Peyer's patch (tissue), 4 donors: ENCODE measurements at places on chromosomes 5 and 9. TPM values are rescaled to one million over a fixed set of nuclear protein-coding genes. Genes with fewer than 3 reads are reported as not detected.

- no peaks in the 10 kb centered on the region for H3K4me1 ChIP-seq
- H3K27ac ChIP-seq, result no peak overlapping the region
- no peak for DNase-seq
These were observed 78.6 kb downstream of the TMC1 start for GRCh38 chr9:72599874-72600534.

DNA sequence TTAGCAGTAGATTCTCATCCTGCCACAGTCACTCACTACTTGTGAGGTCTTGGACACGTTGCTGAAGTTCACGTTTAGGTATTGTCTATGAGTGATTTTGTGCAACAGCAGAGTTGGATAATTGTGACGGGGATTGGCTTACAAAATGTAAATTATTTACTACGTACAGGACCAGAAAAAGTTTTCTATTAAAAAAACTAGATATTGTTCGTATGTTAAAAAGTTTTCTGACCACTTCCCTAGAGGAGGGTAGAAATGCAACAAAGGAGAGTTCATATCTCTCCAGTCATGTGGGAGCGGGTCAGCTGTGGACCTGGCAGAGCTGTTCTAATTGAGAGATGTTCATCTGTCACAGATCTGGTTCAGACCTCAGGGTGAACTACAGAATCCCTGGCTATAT is 976.1 kb upstream of the NUDT12 start:
- H3K4me3 ChIP-seq, result no peak overlapping the region
- H3K27me3 ChIP-seq, result no peaks in the 10 kb centered on the region
- no peak overlapping the region for H3K27ac ChIP-seq
- no peaks in the 10 kb centered on the region for H3K36me3 ChIP-seq

GRCh38 chr5:132008961-132009680 is 2.3 kb downstream of the ACSL6 start:
- no peaks in the 10 kb centered on the region for H3K36me3 ChIP-seq
- no peak overlapping the region for H3K27ac ChIP-seq
- H3K4me1 ChIP-seq, result no peaks in the 10 kb centered on the region
- peak; percentile 43 for DNase-seq
- H3K27me3 ChIP-seq, result no peaks in the 10 kb centered on the region

DNA sequence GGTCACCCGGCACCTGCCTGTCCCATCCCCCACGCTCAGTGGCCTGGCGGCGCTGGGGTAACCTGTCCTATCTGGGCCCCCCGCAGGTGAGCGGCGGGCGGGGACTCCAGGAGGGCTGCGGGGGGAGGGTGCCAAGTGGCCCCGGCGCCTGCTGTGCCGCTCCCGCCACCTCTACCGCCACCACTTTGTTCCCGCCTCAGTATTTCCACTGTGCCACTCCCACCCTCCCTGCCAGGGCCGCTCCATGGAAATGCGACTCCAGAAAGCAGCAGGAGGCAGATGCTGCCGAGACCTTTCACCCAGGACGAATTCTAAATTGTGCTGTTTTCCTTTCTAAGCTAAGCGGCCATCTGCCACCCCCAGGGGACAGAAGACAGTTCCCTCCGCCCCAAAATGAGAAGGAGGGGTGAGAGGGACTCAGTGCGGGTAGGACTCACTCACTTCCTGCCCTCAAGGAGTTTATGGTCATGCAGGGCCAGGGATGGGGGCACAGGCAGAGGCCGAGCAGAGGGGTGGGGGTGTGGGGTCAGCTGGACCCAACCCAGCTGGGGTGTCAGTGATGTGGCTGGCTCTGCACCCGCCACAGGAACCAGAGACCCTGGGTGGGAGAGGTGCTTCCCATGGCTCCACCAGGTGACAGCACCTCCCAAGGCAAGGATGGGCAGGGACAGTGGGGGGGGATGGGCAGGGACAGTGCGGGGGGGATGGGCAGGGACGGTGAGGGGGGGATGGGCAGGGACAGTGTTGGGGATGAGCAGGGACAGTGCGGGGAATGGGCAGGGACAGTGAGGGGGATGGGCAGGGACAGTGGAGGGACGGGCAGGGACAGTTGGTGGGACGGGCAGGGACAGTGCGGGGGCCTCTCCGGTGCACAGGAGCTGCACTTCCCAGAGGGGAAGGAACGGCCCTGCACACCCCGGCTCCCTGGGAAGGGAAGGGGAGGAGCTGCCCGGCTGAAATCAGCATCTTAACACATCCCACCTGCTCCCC is 17.8 kb downstream of the NOTCH1 start:
- H3K36me3 ChIP-seq, result no peaks in the 10 kb centered on the region

GRCh38 chr5:109324931-109325330 is 84.8 kb downstream of the PJA2 start:
- no peaks in the 10 kb centered on the region for H3K4me1 ChIP-seq
- no peak overlapping the region for H3K27ac ChIP-seq
- no peak overlapping the region for H3K4me3 ChIP-seq
- no peaks in the 10 kb centered on the region for H3K27me3 ChIP-seq
- no peaks in the 10 kb centered on the region for H3K36me3 ChIP-seq

DNA sequence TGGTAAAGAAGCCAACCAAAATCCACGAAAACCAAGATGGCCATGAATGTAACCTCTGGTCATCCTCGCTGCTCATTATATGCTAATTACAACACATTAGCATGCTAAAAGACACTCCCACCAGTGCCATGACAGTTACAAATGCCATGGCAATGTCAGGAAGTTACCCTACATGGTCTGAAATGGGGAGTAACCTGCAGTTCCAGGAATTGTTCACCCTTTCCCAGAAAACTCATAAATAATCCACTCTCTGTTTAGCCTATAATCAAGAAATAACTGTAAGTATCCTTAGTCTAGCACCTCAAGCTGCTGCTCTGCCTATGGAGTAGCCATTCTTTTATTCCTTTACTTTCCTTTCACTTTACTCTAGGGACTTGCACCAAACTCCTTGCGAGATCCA is 160.6 kb downstream of the EFNA5 start:
- no peak overlapping the region for H3K4me3 ChIP-seq
- peaks cover 4% of the 10 kb centered on the region for H3K4me1 ChIP-seq
- H3K27ac ChIP-seq, result no peak overlapping the region

DNA sequence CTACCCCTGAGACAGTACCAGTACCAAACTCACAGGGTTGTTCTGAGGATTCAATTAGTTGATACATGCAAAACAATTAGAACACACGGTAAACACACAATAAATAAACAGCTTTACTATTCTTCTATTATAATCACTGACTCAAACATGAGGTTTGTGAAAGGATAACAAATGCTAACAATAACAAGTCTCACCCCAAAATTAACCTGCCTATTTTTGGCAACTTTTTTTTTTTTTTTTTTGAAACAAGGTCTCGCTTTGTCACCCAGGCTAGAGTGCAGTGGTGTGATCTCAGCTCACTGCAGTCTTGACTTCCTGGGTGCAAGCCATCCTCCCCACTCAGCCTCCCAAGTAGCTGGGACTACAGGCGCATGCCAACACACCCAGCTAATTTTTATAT is 6.5 kb downstream of the ECPAS start:
- no peaks in the 10 kb centered on the region for H3K27me3 ChIP-seq
- no peak overlapping the region for H3K27ac ChIP-seq

GRCh38 chr5:138353560-138354080 is 1.1 kb downstream of the KDM3B start:
- H3K36me3 ChIP-seq, result no peaks in the 10 kb centered on the region
- H3K4me3 ChIP-seq, result peak overlapping the region; percentile 100
- no peaks in the 10 kb centered on the region for H3K27me3 ChIP-seq
- DNase-seq, result no peak
- peaks cover 24% of the 10 kb centered on the region for H3K4me1 ChIP-seq
- H3K27ac ChIP-seq, result peak overlapping the region; percentile 100

- H3K36me3 ChIP-seq, result no peaks in the 10 kb centered on the region
- no peak overlapping the region for H3K27ac ChIP-seq
- H3K27me3 ChIP-seq, result no peaks in the 10 kb centered on the region
- H3K4me3 ChIP-seq, result no peak overlapping the region
These were observed 71.8 kb upstream of the ADRA1B start for GRCh38 chr5:159844267-159845121.

GRCh38 chr5:98769210-98769958 is 4.1 kb upstream of the RGMB start:
- H3K27ac ChIP-seq, result peak overlapping the region; percentile 79
- peak overlapping the region; percentile 86 for H3K4me3 ChIP-seq
- H3K36me3 ChIP-seq, result no peaks in the 10 kb centered on the region

GRCh38 chr5:2704111-2704510 is 47.4 kb downstream of the IRX2 start:
- H3K27ac ChIP-seq, result no peak overlapping the region
- no peak for DNase-seq

GRCh38 chr5:56900858-56901578 is 8.4 kb upstream of the SETD9 start:
- H3K4me1 ChIP-seq, result no peaks in the 10 kb centered on the region
- peak; percentile 63 for DNase-seq
- H3K36me3 ChIP-seq, result no peaks in the 10 kb centered on the region
- H3K4me3 ChIP-seq, result no peak overlapping the region

DNA sequence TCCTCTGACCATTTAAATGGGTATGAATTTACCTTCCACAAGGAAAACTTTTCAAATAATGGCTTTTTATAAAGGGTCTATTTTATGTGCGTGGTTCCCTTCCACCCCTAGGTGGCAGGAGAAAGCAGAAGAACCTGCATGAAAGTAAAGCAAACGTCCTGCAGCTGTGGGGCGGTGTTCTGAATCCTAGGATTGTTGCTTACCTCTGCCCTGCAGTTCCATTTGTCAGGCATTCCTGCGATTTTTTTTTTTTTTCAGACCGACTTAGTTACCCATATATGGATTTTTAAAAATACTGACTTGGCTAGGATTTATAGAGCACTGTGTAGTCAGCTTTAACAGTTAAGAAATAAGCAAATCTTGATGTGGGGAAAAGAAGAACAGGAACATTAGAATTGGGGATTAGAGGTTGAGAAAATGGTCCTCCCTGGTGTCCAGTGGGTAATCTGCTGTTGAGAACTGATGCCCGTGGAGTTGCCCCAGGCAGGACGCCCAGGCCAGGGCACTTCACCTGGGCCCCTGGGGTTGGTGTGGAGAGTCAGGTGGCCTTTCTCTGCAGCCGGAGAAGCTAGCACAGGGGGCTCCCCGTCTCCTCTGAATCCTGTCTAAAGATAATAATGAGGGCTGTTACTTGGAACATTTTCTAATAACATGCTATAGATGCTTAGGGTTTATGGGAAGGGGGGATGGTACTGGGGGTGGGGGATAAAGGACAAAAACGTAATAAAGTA is 30.4 kb upstream of the LTC4S start:
- H3K27ac ChIP-seq, result no peak overlapping the region
- DNase-seq, result peak; percentile 88
- H3K4me3 ChIP-seq, result no peak overlapping the region
- H3K4me1 ChIP-seq, result no peaks in the 10 kb centered on the region

DNA sequence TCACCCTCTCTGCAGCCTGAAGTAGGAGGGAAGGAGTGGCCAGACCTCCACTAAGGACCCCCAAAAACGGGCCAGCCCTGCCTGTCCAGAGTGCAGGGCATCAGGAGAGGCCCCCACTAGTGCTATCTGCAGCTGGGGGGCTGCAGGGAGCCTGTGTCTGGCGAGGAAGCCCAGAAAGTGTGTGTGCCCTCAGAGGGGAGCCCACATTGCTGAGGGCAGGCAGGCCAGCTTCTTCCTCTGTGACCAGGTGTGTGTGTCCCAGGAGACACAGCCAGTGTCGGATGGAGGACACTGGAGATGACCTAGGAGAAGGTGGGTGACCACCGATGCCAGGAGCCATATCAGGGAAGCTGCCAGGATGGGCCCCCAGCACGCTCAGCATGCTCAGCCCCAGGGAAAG is 218.7 kb downstream of the IRX2 start:
- no peak overlapping the region for H3K4me3 ChIP-seq
- no peaks in the 10 kb centered on the region for H3K27me3 ChIP-seq
- DNase-seq, result no peak
- no peaks in the 10 kb centered on the region for H3K4me1 ChIP-seq
- H3K27ac ChIP-seq, result no peak overlapping the region

GRCh38 chr9:91269907-91270491 is 91.7 kb downstream of the AUH start:
- H3K27me3 ChIP-seq, result no peaks in the 10 kb centered on the region
- no peak overlapping the region for H3K4me3 ChIP-seq
- H3K27ac ChIP-seq, result no peak overlapping the region
- DNase-seq, result no peak
- H3K4me1 ChIP-seq, result no peaks in the 10 kb centered on the region

DNA sequence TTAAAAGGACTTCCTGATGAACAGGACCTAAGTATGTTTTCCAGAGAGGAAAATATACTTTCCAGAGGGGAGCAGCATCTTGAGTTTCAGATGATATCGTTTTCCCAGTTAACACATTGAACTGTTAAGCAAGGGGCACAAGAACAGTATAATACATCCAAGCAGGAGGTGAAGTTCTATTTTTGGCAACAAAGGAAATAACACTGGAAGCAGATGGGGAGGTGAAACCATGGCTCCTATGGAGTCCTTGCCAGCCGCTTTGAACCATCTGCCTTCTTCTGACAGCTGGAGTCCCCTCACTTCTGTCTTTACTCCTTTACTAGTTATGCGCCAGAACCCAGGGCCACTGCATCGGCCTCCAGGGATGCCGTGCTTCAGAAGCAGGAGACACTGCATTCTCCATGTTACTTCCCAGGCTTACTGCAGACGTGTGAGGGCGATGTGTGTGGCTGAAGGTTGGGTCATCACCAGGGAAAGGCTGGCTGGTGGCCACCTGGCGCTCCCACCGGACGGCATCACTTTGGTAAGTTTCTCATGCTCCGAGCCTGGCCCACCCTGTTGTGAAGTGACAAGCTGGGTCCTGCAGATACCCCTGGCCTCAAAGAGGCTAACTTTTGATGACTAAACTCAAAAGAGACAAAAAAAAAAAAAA is 77.8 kb downstream of the TTLL11 start:
- no peaks in the 10 kb centered on the region for H3K4me1 ChIP-seq
- no peak overlapping the region for H3K4me3 ChIP-seq
- H3K27me3 ChIP-seq, result no peaks in the 10 kb centered on the region

HTR4 gene
- 46.6 TPM for total RNA-seq

ITGA2 gene
- 5.0 TPM for total RNA-seq

BTNL8 gene
- total RNA-seq, result 6.6 TPM

ZFP37 gene
- total RNA-seq, result 0.53 TPM

PSD2 gene
- total RNA-seq, result not detected

OTP gene
- total RNA-seq, result not detected

TAS2R1 gene
- not detected for total RNA-seq

SOX30 gene
- 1.8 TPM for total RNA-seq

CCL28 gene
- total RNA-seq, result 13.7 TPM
